ENCODE measurements at places on chromosomes 6 and 20.

DNA sequence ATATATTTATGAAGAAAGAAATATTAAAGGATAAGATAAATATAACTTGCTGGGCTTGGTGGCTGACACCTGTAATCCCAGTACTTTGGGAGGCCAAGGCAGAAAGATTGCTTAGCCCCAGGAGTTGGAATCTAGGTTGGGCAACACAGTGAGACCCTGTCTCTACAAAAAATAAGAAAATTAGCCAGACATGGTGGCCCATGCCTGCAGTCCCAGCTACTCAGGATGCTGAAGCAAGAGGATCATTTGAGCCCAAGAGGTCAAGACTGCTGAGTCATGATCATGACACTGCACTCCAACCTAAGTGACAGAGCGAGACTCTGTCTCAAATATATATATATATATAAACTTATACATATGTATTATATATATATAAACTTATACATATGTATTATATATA, 164.0 kb downstream of the MRPL14 start:
- peak; percentile 9 for DNase-seq

GRCh38 chr6:154926366-154926765, 68.7 kb upstream of the TIAM2 start:
- no peak for DNase-seq

DNA sequence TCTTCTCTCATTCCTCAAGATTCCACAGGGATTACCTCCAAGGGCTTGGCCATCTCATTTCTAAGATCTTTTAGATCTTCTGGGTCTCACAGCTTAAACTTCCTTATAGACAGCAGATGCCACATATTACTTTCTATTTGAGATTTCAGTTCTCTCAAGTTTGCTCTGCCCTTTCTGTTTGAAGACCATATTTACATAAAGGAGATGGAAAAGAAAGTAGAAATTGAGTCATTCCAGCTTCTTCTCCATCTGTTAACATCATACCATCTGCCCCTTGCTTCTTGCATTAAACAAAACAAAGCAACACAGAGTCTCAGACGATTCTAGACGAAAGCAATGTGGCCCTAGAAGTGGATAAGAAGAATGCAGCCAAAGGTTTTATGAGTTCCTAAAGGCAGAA, 203.4 kb downstream of the TTLL2 start:
- DNase-seq: no peak

DNA sequence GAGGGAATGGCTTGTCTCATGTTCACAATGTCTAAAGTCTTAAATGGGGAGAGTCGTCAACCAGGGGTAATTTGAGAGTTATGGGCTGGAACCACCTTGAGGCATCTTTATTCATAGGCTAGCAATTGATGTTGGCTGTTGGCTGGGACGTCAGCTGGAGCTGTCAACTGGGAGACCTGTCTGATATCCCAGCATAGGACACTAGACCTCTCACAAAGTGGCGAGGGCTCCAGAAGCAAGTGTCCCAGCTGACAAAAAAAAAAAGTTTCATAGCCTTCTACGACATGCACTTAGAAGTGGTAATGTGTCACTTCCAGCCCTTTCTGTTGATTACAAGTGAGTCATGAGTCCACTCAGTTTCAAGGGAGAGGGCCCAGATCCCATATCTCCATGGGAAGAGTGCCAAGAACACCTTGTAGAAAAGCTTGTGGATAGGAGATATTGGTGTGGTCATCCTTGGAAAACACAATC, 278.0 kb downstream of the ESR1 start:
- no peak for DNase-seq

DNA sequence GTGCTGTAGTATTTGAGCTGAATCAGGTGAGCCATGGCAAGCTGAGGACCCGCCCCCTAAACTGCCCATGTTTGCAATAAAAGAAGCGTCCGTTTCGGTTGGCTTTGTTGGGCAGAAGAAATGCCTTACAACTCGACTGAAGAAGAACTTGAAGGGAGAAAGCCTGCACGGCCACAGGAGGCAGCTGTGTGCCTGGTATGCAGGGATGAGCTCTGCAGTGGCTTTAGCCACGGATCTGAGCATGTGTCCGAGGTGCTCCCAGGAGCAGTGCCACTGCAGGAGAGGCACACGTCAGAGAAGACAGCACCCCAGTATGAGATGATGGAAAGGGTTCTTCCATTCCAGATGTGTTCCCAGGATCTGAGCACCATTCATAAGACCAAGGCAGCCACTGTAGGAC, 23.5 kb downstream of the KIZ start:
- DNase-seq: no peak

GRCh38 chr6:145075425-145075824, 659.9 kb downstream of the EPM2A start:
- no peak for DNase-seq

GRCh38 chr6:133959667-133960368, 6.8 kb downstream of the TBPL1 start:
- DNase-seq: no peak

DNA sequence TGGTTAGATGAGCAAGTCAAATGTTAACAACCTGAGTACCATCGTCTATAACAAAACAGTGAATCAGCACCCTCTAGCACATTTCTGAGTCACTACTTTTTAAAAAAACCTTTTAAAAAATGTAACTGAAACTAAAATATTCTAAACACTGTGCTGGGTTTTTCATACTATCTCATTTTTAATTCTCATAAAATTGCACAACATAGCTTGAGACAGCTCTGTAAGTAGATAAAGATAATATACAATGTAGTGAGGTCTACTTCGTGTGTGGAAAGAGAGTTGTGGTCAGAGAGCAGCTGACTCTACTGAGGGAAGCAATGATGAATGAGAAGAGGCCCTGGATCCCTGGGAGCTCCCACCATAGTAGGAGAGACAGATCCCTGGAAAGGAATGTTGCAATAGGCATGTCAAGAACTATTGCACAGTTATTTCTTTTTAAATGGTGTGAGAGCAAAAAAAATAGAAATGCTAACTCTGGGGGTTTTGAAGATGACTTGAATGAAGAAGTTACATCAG, 13.6 kb upstream of the CALHM6 start:
- DNase-seq: peak; percentile 82

GRCh38 chr6:36065916-36066315, 38.3 kb downstream of the MAPK14 start:
- DNase-seq: no peak

- no peak for DNase-seq
These were observed 59.7 kb upstream of the MYLIP start for GRCh38 chr6:16069222-16069621.

DNA sequence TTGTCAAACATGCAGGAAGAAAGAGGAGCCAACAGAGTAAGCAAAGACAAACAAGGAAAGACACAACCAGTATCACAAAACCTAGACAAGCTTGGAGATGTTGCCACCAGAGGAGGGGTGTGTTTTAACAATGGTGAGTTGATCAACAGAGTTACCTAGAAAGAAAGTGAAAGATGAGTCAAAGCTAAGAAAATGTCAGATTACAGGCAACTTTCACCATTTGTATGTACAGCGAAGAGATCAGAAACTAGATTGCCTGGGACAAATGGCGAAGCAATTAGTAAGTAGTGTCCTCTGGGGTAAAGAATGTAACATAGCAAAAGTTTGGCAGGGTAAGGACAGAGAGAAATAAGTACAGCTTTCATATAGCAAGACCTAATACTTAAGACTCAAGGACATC, 51.6 kb upstream of the POU3F2 start:
- DNase-seq: no peak

- no peak for DNase-seq
These were observed 62.6 kb downstream of the GINS1 start for GRCh38 chr20:25470045-25470444.

- DNase-seq: peak; percentile 68
These were observed 44.9 kb downstream of the TPD52L1 start for GRCh38 chr6:125198398-125198937.

GRCh38 chr6:154509421-154510143, 903 bp downstream of the CNKSR3 start:
- DNase-seq: no peak

DNA sequence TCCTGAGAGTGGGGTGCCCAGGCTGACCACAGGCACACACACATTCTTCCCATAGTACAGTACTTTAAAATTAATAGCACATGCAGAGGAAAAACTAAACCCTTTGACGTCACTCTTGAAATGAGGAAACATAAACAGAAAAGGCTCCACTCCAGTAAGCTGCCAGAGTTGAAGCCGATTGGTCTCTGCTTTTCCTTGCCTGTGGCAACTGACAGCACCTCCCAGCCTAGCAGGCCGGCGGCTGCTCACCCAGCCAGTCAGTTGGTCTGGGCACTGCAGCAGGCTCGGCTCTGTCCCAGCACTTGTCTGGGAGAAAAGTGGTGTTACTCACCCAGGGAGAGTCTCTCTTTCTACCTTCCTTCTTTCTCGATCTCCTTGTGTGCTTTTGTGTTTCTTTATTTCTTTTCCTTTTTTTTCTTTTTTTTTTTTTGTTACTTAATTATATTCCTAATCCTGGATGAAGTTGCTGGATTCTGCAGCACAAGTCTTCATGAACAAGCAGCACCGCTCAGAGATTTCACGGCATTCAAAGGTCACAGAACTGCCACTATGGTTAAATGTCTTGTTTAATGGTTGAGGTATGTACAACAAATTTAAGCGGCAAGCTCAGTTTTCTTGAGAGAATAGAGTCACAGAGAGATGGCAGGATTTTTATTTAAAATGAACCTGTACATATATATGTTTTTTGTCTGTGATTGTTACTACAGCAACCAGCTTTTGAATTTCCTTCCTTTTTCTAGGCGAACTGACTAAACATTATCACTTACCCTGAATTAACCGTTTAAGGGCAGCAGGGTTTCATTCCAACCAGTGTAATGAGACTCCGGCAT, at the start of gene PDE7B:
Gene PDE7B, plus strand, starts transcription at position 260 of the 830 bp plus-strand sequence.
- DNase-seq: peak; percentile 86

GRCh38 chr6:136149311-136149710, 100.8 kb downstream of the MTFR2 start:
- DNase-seq: no peak

GRCh38 chr6:161477876-161478425, 204.1 kb upstream of the AGPAT4 start:
- no peak for DNase-seq

GRCh38 chr20:24938498-24938897, 10.6 kb upstream of the CST7 start:
- DNase-seq: no peak

DNA sequence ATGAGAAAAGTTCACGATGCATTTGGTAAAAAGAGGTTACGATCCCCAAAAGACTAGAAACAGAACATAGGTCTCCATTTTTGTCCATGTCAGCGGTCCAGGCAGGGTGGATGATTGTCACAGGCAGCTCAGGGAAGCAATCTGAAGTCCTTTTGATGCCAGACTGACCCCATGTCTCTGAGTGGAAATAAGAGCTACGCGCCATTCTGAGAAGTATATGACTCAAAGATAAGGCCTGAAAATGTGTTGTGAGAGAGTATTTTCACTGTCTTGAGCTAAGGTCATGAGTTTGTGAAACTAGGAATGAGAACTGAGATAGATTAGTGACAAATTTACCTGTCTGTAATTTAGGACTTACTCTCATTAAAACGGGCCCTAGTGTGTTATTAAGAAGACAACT, 69.5 kb downstream of the LYRM4 start:
- no peak for DNase-seq

- DNase-seq: no peak
These were observed 78.5 kb upstream of the FAM184A start for GRCh38 chr6:119156757-119157505.

- no peak for DNase-seq
These were observed 171.8 kb downstream of the TTLL2 start for GRCh38 chr6:167496707-167497106.

DNA sequence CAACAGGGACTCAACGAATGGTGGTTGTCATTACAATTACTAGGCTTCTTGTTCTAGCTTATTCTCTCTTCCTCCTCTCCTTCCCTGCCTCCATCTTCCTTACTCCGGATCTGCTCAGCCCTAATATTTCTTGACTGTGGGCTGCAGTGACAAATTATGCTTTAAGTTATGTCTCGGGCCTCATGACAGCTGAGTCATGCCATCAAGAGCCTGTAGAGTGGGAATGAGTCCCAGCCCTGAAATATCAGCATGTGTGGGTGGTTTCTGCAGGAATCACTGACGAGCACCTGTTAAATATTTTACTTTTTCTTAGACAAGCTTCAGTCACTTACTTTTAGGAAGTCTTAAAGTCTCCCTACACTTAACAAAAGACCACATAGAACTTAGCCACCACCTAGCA, 83.1 kb upstream of the CBLN4 start:
- DNase-seq: no peak

DNA sequence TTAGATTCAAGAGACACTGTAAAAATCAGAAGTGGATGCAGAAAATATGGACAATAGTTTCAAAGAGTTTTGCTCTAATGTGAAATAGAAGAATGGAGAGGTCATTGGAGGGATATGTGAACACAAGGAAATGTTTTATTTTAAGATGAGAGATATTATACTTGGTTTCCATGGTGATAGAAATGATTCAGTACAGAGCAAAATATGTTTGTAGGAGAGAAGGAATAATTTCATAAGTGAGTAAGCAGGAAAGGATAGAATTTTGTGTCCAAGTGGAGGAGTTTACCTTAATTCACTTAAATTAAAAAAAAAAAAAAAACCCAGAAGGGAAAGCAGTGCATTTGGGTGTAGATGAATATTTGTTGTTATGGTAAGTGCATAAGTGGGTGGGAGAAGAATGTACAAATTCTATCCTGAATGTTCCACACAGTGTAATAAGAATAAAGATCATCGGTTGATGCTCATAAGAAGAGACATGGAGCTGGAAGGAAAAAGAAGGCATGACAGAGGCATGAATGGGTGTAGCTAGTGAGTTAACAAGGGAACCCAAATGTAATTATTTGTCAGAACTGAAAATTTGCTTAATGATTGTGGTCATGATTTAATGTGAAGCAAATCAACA, 688.9 kb upstream of the GJE1 start:
- no peak for DNase-seq

DNA sequence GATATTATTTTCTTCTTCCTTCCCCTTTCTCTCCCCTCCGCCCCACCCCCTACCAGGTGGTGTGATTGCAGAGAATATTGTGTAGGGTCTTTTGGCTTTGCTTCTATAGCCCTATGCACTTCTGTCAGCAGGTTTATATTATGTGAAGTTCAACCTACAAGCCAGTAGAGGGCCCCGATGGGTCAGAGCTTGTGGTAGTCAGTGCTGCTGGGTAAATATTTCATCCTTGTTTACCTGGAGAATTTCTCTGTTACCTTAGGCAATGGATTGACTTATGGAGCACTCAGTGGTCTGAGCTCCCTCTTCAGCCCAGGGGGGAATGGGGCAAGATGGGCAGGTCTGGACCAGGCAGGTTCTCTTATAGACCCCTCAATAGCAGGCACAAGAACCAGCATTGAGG, 720.9 kb downstream of the GRIK2 start:
- DNase-seq: no peak

DNA sequence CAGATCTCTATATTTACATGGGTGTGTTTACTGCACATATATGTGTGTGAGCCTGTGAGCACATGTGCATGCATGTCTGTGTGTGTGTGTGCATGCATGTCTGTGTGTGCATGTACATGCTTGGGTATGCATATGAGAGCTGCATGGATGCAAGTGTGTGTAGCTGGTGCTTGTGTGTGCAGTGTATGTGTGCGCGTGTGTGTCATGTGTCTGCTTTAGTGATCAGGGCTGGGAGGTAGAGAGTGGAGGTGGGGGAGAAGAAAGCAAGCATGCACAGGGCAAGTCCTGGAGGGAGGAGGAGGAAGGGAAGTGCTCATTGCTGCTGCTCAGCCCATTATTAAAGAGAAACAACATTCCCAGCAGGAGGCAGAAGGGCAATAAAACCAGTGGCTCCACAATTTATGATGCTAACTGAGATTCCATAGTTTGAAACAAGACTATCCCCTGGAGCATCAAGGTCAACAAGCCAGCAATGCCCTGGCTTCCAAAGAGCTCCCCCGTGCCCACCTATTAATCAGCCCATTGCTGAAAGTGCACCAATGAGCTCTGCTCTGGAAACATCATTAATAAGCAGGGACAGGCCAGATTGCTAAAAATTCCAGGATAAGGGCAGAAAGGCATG, 414.0 kb downstream of the MAFB start:
- no peak for DNase-seq

Data from inflammatory macrophage treated with lipopolysaccharide for 1 hour (primary cell).